ENCODE measurements at places on chromosomes 5 and 9. TPM values are rescaled to one million over a fixed set of nuclear protein-coding genes. Genes with fewer than 3 reads are reported as not detected.

Gene ITK
- 324 TPM for total RNA-seq

Gene CDHR2
- total RNA-seq: 2.1 TPM

Gene ZDHHC11B
- 0.24 TPM for total RNA-seq

Gene PROB1
- 2.6 TPM for total RNA-seq

Gene PCDHGA6
- total RNA-seq: 0.10 TPM

Gene DMRTA1
- total RNA-seq: not detected

Gene S1PR3
- total RNA-seq: 0.05 TPM

Gene MRPL22
- total RNA-seq: 42.9 TPM

Gene TMEM252
- total RNA-seq: not detected
